Mesothelial cell of epicardium (in vitro differentiated cells): ENCODE measurements at places on chromosomes 16 and 17.

DNA sequence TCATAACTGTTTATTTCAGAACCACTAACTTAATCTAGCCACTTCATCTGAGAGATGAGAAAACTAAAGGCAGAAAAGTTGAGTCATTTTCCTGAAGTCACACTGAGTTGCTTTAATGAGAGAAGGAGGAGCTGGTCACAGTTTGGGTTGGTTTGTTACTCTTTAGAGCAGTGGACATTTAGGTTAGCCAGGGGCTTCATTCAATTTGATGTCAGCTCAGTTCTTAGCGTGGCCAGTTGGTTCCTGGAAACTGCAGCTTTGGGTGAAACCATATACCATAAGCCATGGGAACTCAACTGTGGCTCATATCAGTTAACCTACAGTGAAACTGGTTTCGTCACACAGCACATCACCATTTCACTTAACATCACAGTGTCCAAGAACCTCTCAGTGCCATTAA, 59.2 kb upstream of the ADORA2B start:
- DNase-seq: no peak

DNA sequence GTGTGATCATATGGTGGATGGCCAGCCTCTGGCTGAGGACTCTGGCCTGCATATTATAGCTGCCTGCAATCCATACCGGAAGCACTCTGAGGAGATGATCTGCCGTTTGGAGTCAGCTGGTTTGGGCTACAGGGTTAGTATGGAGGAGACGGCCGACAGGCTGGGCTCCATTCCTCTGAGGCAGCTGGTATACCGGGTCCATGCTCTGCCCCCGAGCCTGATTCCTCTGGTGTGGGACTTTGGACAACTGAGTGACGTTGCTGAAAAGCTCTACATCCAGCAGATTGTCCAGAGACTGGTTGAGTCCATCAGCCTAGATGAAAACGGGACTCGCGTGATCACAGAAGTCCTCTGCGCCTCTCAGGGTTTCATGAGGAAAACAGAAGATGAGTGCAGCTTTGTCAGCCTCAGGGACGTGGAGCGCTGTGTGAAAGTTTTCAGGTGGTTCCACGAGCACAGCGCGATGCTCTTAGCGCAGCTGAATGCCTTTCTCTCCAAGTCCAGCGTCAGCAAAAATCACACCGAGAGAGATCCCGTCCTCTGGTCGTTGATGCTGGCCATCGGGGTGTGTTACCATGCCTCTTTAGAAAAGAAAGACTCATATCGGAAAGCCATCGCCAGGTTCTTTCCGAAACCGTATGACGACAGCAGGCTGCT, 69.0 kb upstream of the ENDOV start:
- DNase-seq: no peak

DNA sequence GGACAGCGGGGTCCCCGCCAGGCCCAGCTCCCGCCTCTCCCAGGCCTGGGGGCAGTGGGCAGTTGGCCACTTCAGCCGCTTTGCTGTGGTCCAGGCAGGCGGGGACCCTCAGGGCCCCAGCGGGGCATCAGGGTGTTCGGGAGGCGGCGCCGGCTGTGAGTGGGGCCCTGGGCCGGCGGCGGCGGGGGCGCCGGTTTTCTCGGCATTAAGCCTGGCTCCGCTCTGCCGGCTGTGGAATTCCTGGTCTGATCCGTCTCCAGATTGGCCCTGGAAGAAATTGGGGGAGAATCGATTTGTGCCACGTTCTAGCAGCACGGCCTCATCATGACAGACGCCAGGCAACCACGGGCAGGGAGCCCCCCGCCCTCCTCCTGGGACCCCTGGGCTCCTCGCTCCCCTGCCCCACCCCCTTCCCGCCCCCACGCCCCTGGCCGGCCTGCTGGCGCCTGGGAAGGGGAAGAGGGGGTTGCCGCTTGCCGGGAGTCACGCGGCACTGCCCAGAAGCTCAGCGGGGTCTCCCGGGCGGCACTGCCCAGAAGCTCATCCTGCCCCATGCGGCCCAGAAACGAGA, 28.6 kb upstream of the SSTR5 start:
- DNase-seq: no peak

DNA sequence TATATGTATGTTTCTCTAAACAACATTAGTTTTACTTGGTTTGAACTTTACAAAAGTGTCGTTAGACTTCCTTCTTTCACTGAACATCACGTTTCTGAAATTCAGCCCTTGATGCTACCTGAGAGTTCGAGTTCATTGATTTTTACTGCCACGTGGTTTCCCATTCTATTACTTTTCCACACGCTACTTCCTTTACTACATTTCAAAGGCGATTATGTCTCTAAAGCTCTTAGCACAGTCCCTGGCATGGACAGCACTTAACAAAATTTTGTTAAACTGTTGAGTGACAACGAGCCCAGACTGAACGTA, 15.9 kb upstream of the ARHGAP17 start:
- no peak for DNase-seq

DNA sequence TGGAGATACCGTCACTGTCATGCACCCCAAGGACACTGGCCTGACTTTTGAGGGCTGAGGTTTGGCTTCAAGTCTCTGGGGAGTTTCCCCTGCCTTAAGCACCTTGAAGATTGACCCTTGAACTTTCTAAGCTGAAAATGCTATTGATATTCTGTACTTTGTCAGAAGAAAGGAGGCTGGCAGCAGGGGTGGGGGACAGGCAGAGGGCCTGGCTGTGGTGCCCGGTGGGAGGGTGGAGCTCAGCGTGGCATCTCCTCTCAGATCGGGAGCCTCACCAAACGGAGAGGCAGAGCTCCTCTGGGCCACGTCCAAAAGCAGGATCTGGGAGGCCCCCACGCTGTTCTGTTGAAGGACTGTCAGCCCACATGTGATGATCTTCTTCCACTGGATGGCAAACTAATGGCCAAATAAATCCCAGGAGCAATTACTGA, 305.2 kb upstream of the IRX3 start:
- DNase-seq: no peak

DNA sequence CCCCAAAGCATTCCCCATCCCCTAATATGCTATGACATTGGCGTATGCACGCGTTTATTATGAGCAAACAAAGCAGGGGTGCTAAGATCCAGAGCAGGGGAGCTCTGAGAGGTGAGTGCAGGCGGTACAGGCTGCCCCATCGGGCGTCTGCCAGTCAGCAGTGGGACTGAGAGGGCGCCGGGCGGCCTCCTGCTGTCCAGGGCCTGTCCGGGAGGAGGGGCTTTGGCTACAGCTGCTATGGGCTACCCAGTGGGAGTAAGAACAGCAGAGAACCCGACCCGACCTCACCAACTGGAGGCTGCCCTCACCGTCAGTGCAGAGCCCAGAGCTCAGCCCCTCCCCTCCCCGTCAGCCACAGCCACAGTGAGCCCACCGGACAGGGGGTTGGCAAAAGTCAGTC, 18.5 kb upstream of the AATK start:
- DNase-seq: no peak

GRCh38 chr17:50112694-50113093, 17.3 kb downstream of the SAMD14 start:
- no peak for DNase-seq

GRCh38 chr16:50989047-50989446, 162.0 kb downstream of the SALL1 start:
- DNase-seq: no peak

- DNase-seq: no peak
Measured at GRCh38 chr16:49000594-49000993, 281.0 kb downstream of the CBLN1 start.

DNA sequence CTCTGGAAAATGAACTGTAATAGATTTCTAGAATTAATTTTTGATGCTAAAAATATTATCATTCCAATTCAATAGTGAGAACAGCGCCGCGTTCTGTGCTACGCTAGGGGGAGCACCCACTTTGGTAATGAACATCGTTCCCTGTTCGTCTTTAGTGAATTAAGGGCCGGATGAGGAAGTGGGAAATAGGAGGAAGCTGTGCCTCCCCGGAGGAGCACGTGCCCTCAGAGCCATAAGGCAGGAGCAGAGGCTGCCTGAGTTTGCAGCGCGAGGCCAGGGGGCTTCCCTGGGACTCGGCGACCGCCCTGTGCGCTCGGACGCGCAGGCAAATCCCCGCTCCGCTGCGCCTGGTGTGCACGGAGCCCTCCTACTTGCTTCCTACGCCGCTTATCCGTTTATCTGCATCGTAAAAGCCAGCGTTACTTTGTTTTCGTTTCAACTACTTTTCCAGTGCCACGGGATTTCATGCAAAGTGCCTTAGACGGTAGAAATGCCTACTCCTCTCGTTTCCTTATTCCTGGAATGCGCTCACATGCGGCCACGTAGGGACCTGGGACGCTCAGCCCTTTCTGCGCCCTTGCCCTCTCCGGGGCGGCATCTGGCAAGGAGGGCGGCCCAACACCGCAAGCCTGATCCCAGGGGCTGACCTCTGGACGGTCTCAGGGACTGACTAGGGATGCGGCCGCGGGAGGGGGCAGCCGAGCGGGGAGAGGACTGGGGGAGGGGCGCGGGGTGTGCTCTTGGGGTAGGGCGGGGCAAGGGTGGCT, 76.4 kb downstream of the KCNJ12 start:
- DNase-seq: no peak

DNA sequence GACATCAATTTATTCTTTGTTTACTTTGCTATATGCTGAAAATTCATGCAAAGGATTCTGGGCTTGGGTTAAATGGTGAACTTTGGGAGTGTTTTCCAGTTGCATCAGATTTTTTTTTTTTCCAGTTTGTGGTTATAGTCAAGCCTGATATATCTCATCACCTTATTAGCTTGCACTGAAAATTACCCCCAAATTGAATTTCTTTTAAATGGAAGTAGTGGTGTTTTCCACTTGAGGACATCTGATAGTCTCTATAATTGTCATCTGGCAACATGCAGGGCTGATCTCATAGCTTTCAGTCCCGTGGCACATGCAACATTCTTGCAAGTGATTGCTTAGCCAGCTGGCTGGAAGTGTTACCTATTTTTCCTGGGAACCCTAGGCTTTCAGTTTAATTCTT, 4.7 kb upstream of the KRTAP3-1 start:
- no peak for DNase-seq

GRCh38 chr17:49260011-49260816, 29.6 kb upstream of the PHOSPHO1 start:
- peak; percentile 38 for DNase-seq

DNA sequence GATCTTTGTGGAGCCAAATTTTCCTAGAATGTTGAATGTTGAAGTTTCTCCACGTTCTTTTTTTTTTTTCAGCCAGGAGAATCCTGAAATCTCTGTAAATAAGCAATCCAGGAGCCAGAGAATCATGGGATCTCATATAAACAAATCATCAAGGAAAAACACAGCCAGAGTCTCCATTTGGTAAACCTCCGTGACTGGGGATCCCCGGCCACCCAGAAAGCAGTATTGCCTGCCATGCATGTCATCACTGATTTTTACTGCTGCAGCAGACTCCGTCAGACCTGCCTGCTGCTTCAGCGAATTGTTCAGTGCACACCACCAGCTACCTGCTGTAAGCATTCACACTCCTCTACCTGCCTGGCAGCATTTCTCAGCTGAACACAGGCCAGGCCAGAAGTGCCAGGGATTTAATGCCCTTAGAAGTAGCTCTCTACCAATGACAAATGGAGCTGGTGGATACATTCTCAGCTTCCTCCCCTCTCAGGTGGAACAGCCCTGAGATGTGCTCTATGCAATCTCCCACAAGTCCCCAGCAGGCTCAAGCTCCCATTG, 158.6 kb downstream of the CYLD start:
- no peak for DNase-seq

- no peak for DNase-seq
Measured at GRCh38 chr16:630815-631405, at the start of gene WFIKKN1. Gene WFIKKN1 (plus strand): TSS chr16:630985. CDS start chr16:631254, 269 bp downstream.

DNA sequence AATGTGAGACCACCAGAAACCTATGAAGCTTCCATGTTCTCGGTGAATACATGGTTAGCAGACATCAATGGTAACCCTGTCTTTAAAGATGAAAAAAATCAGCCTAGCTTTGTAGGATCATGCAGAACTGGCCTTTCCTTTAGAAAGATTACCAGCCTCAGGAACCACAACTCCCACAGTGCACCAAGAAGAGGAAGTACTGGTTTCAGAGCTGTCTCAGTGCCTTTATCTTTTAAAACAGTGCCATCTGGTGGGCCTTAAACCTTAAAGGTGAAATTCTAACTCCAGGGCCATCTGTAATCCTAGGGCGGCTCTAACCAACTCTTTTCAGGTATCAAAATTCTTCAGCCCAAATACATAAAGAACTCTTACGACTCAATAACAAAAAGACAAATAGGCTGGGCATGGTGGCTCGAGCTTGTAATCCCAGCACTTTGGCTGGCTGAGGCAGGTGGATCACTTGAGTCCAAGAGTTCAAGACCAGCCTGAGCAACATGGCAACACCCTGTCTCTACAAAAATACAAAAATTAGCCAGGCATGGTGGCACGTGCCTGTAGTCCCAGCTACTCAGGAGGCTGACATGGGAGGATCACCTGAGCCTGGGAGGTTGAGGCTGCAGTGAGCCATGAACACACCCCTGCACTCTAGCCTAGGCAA, 5.4 kb downstream of the ATPAF2 start:
- no peak for DNase-seq
